ENCODE measurements at places on chromosomes 5 and 9. TPM values are rescaled to one million over a fixed set of nuclear protein-coding genes. Genes with fewer than 3 reads are reported as not detected.
A peak's percentile ranks its signal among the peaks of the same experiment; 100 is the strongest.

ARHGEF28 gene
- total RNA-seq: 22.3 TPM

SEPTIN8 gene
- 42.6 TPM for total RNA-seq

DNA sequence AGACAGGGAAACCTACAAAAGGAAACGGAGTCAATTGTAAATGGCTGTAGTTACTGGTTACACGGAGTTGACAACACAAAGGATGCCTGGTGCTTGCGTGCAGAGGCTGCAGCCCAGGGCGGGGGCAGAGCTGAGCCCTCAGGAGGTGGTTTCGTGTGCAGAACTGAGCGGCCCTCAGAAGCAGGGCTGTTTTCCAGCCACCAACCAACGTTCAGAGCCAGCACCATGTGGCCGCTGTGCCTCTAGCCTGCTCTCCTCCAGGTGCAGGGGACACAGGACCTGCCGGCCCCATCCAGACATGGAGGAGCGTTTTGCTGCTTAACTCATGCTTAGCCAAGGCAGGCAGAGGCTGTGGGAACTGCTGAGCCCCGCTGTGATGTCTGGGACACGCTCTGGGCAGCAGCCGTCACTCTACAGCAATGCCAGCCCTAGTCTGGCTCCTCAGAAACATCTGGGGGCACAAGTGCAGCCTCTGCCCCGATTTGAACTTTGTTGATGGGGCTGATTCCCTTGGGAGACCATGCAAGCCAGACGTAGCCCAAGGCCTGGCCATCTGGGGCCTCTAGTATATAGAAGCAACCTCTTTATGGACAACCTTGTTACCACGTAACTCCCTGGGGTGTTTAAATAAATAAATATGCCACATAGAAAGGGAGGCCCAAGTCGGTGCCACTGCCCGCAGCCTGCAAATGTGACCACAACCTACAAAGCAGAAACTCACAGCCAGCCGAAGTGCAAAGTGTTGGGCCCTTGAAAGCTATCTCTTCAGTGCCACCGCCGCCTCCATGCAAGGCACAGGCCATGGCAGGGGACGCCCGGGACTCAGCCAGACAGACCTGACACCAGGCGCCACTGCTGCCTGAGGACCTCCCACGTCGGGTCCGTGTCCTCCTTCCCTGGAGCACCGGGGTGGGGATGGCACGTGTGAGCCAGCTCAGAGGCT is 42.1 kb downstream of the NKD2 start:
- peaks cover 28% of the 10 kb centered on the region for H3K36me3 ChIP-seq
- no peaks in the 10 kb centered on the region for H3K27me3 ChIP-seq
- H3K4me1 ChIP-seq: no peaks in the 10 kb centered on the region
- no peak overlapping the region for H3K4me3 ChIP-seq
- DNase-seq: no peak

DPYSL3 gene
- 52.8 TPM for total RNA-seq

PCDHGA7 gene
- 2.5 TPM for total RNA-seq

DNA sequence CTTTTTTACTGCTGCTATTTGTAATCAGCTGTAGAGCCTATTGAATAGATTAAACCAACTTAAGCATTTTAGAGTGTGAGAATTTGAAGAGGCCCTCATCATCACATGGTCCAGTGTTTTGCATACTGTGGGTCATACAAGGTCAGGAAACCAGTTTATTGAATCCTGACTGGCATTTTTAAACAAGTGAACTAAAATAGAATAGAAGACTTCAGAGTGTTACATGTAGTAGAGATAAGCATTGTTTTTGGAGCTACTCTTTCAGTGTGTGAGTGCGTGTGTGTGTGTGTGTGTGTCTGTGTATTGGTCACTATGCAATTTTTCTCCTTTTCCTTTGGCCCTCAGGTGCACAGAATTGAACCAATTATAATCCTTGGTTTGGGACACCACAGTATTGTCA is 114.4 kb downstream of the SLC28A3 start:
- no peak overlapping the region for H3K4me3 ChIP-seq
- H3K36me3 ChIP-seq: no peaks in the 10 kb centered on the region
- no peak for DNase-seq
- no peak overlapping the region for H3K27ac ChIP-seq

DNA sequence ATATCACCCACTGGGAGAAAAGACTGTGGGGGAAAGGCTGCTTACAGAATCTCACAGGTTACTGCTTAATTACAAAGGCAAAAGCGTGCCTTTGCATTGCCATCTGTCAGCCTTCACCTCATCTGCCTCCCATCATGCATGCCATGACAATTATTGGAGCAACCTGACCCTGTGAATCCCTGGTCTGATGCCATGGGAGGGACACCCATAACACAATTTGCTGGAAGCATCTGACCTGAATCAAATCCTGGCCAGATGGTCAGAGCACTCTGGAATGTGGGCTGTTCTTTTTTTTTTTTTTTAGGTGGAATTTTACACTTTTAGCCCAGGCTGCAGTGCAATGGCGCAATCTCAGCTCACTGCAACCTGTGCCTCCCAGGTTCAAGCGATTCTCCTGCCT is 11.6 kb upstream of the RETREG1 start:
- H3K27ac ChIP-seq: no peak overlapping the region
- no peaks in the 10 kb centered on the region for H3K4me1 ChIP-seq
- no peak for DNase-seq
- no peaks in the 10 kb centered on the region for H3K27me3 ChIP-seq
- no peaks in the 10 kb centered on the region for H3K36me3 ChIP-seq

DNA sequence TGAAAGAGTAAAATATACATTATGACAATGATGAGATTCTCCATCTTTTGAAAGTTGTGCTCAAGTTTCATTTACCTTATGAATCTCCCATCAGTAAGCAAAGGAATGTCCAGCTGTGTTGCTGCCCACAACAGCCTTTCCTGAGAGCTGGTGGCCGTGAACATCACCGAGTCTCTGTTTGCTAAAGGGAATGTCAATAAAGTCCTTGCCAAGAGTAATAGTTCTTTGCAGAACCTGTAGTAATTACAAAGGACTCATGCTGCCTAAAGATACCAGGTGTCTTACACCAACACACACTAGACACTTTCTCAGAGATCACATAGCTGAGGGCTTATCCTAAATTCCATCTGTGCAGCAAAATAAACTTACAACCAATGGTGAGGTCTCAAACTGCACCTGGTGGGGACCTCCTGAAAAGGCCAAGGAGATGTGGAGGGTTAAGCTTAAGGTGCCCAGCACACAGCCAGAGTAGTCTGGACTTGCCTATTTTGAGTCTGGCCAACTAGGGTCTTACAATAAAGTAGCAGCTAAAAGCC is 111.1 kb upstream of the DAPK1 start:
- H3K4me3 ChIP-seq: no peak overlapping the region
- no peaks in the 10 kb centered on the region for H3K27me3 ChIP-seq
- no peak for DNase-seq
- H3K36me3 ChIP-seq: no peaks in the 10 kb centered on the region
- no peak overlapping the region for H3K27ac ChIP-seq
- H3K4me1 ChIP-seq: peaks cover 10% of the 10 kb centered on the region

DNA sequence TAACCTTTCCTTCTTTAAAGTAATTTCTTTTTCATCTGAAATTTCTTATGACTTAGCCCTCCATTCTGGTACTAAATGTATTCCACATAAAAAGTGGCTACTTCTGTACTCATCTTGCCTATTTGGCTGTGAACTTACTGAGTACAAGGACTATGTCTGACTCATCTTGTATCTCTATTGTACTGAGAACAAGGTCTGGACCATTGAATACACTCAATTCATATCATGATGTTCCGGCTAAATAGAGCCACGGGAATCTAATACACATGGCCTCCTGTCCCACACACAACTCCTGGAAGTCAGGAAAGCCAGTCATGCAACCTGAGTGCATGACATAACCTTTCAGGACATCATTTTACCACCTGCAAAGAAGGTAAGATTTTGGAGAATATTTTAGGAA is 203.9 kb downstream of the PLK2 start:
- H3K4me1 ChIP-seq: peaks cover 7% of the 10 kb centered on the region
- DNase-seq: no peak
- H3K36me3 ChIP-seq: no peaks in the 10 kb centered on the region
- H3K4me3 ChIP-seq: no peak overlapping the region
- H3K27ac ChIP-seq: no peak overlapping the region
- H3K27me3 ChIP-seq: no peaks in the 10 kb centered on the region

- H3K27me3 ChIP-seq: no peaks in the 10 kb centered on the region
- peaks cover 22% of the 10 kb centered on the region for H3K4me1 ChIP-seq
- H3K27ac ChIP-seq: no peak overlapping the region
- H3K4me3 ChIP-seq: no peak overlapping the region
- DNase-seq: no peak
Observed at GRCh38 chr5:142881076-142881783, 111.1 kb downstream of the ARHGAP26 start.

- H3K4me1 ChIP-seq: peaks cover 12% of the 10 kb centered on the region
- H3K27me3 ChIP-seq: no peaks in the 10 kb centered on the region
- no peak overlapping the region for H3K27ac ChIP-seq
- no peak overlapping the region for H3K4me3 ChIP-seq
Observed at GRCh38 chr9:122379340-122379739, 8.5 kb downstream of the PTGS1 start.

PGM5 gene
- total RNA-seq: 25.0 TPM

ZNF618 gene
- 9.8 TPM for total RNA-seq

- DNase-seq: peak; percentile 29
- H3K27ac ChIP-seq: peak overlapping the region; percentile 81
- H3K4me1 ChIP-seq: peaks cover 22% of the 10 kb centered on the region
- no peaks in the 10 kb centered on the region for H3K27me3 ChIP-seq
- peaks cover 53% of the 10 kb centered on the region for H3K36me3 ChIP-seq
Observed at GRCh38 chr9:93500571-93501298, 47.4 kb upstream of the FAM120AOS start.

- H3K4me3 ChIP-seq: no peak overlapping the region
- H3K4me1 ChIP-seq: no peaks in the 10 kb centered on the region
- DNase-seq: no peak
- H3K36me3 ChIP-seq: no peaks in the 10 kb centered on the region
- no peak overlapping the region for H3K27ac ChIP-seq
Observed at GRCh38 chr5:85077581-85077980, 692.9 kb upstream of the EDIL3 start.

DNA sequence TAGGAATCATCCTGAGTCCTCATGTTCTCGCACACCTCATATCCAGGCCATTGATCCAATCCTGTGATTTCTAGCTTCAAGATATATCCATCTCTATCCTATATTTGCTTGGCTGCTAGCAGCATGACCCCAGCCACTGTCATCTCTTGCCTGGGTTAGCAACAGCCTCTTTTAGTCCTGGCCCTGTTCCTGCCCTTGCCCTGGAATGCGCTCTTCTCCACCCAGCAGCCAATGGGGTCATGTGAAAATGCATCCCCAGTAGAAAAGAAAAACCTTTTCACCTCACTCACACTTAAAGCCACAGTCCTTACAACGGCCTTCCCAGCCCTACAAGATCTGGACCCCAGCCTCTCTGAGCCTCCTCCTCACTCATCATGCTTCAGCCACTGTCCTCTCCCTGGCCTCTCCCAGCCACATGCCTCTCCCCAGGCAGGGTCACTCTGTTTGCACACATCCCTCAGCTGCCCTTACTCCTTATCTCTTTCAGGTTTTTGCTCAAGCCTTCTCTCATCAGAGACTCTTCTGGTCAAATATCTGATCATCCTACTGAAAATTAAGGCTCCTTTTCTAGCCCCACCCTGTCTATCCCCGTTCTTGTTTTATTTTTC is 34.3 kb upstream of the NR3C1 start:
- DNase-seq: no peak
- no peak overlapping the region for H3K27ac ChIP-seq
- H3K27me3 ChIP-seq: no peaks in the 10 kb centered on the region
- H3K36me3 ChIP-seq: no peaks in the 10 kb centered on the region

S1PR3 gene
- 10.2 TPM for total RNA-seq

DNA sequence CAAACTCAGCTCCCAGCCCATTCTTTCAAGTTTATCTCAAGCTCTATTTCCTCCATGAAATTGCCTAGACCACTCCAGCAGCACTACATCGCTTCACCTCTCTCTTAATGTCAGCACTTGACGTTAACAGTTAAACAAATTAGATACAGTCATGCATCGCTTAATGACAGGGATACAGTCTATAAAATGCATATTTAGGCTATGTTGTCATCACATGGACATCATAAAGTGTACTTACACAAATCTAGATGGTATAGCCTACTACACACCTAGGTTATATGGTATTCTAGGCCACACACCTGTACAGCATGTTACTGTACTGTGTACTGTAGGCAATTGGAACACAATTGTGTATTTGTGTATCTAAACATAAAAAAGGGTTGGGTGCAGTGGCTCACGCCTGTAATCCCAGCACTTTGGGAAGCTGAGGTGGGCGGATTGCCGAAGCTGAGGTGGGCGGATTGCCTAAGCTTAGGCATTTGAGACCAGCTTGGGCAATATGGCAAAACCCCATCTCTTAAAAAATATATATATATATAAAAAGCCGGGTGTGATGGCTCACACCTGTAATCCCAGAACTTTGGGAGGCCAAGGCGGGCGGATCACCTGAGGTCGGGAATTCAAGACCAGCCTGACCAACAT is 13.4 kb upstream of the PCSK5 start:
- no peaks in the 10 kb centered on the region for H3K27me3 ChIP-seq
- no peak overlapping the region for H3K27ac ChIP-seq
- peak; percentile 73 for DNase-seq
- no peak overlapping the region for H3K4me3 ChIP-seq
- no peaks in the 10 kb centered on the region for H3K36me3 ChIP-seq

DNA sequence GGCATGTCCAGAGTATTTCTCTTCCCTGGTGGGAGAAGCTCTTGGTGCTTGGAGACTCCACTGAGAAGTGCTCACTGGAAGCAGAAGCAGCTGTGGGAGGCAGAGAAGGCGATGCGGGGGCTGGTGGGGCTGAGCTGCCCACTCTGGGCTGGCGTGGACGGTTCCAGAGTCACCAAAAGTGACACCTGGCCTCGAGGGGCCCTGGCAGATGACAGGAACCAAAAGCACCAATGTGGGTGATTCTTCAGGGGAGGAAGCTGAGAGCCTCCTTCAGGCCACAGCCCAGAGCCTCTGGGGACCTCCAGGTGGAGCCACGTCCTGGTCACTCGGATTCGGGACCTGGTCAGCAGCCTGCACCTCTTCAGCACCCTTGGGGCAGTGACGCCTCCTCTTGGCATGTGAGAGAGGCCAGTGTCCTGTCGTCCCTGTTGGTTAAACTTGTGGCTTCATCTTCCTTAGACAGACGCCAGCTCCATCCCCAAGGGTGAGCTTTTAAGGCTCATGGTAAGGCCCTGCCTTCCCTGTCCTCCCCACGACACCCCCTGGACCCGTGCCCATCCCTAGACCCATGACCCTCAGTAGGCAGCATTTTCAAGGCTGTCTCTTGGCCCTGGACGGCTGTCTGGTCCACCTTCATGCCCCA is 78.7 kb upstream of the IRX4 start:
- no peaks in the 10 kb centered on the region for H3K27me3 ChIP-seq
- no peak for DNase-seq
- no peaks in the 10 kb centered on the region for H3K4me1 ChIP-seq
- no peak overlapping the region for H3K27ac ChIP-seq
- no peak overlapping the region for H3K4me3 ChIP-seq

DNA sequence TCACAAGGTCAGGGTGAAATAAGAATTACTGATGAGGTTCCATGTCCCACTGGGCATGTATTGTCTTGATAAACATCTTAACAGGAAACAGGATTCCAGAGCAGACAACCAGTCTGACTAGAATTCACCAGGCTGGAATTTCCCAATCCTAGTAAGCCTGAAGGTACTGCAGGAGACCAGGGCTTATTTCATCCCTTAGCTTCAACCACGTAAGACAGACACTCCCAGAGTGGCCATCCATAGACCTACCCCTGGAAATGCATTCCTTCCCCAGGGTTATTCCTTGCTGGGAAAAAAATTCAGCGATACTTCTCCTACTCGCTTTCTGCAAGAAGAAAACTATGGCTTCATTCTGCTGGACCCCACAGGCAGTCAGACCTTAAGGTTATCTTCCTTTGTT is 785.4 kb downstream of the NR2F1-AS1 start:
- H3K27me3 ChIP-seq: no peaks in the 10 kb centered on the region
- DNase-seq: no peak
- H3K4me3 ChIP-seq: no peak overlapping the region
- H3K4me1 ChIP-seq: no peaks in the 10 kb centered on the region
- H3K36me3 ChIP-seq: no peaks in the 10 kb centered on the region
